ENCODE measurements at places on chromosomes 3 and 15. TPM values are rescaled to one million over a fixed set of nuclear protein-coding genes. Genes with fewer than 3 reads are reported as not detected.

GRCh38 chr3:121747976-121748375, 1.6 kb downstream of the GOLGB1 start:
- no peak for DNase-seq

- DNase-seq: no peak
Measured at GRCh38 chr15:34252545-34252944, 27.7 kb downstream of the EMC4 start.

DNA sequence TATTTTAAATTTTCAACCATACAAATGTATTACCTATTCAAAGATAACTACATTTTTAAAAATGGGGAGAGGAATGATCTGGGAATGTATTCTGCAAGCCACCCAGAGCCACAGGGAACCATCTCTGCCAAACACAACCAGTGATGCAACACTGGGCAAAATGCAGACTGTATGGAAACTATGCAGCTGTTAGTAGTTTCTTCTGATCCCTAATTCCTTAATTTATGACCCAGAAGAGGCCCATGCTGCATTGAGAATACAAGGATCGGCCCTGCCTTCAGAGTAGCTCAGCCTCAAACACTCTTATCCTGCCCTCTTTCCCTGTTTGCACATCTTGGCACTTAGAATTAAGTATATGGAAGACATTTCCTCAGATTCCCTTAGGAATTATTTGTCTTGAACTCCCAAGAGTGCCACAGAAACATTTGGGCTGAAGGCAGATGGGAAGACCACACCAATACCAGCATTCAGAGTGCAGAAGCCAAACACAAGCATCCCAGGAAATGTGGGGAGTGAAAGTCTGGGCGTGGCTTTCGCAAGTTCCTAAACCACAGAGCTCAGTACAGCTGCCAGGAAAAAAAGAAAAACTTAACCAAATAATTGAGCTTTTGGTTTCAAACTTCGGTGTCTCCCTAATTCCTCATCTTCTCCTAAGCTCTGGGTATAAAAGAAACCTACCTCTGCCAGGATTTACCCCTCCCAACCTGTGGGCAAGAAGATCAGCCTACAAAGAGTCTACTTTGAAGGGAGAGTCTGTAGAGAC, 5.3 kb downstream of the SNUPN start:
- no peak for DNase-seq

DNA sequence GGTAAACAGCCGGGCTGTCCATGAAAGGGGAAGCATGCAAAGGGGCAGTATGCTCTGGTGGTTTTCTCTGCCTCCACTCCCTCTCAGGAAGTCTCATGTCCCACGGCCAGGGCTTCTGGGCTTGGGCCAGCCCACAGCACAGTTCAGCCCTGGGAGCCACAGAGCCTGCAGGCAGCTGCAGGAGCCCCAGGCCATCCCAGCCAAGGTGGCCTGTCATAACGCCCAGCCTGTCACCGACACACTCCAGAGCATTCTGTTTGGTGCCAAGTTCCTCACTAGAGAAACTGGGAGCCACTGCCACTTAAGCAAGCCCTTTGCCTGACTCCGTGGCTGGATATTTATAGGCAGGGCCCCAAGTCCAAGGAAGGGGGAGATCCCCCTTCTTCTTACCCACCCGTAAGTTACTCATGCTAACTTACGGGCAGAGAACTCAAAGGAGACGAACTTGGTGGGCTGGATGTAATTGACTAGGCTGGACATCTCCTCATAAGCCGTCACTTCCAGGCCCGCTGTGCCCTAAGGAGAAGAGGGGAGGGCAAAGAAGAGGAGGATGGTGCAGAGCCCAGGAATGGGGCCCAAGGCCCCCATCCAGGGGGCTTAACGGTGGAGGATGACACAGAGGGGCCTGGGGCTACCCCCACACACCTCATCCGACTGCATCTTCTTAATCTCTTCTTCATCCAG, 11.7 kb downstream of the PLCB2 start:
- DNase-seq: no peak

- no peak for DNase-seq
Measured at GRCh38 chr3:87025661-87026645, 35.0 kb upstream of the VGLL3 start.

DNA sequence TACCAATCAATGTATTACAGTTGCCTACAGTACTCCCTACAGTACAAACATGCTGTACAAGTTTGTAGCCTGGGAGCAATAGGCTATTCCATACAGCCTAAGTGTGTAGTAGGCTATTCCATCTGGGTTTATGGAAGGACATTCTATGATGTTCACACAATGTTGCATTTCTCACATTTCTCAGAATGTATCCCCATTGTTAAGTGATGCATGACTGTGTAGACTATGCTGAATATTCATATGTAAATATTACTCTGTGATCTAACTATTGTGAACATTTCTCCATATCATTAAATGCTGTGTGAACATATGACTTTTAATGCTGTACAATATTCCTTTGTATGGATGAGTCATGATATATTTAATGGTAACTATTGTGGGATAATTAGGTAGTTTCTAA, 139.2 kb upstream of the ADAMTS9 start:
- DNase-seq: no peak

- no peak for DNase-seq
Measured at GRCh38 chr3:13540297-13540995, 8.5 kb upstream of the FBLN2 start.

APBA2 gene
- total RNA-seq: not detected

Data from Caco-2 (cell line).